ELR (cell line): ENCODE measurements at places on chromosomes 7 and 10.

GRCh38 chr7:33893377-33893776 is 12.0 kb upstream of the BMPER start:
- no peak for DNase-seq

DNA sequence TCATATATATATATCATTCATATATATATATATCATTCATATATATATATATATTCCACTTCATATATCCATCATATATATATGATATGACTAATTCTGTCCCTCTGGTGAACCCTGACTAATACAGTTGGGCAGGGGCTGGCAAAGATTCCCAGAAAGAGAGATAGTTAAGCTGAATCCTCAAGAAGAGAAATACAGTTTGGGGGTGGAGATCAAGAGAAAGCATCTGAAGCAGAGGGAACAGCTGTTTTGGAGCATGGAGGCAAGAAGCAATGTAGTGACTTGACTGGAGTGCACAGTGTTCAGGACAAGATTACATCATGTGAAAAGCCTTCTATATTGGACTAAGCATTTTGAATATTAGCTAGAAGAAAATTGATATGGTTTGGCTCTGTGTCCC is 540.7 kb downstream of the MAGI2 start:
- DNase-seq: peak; percentile 5

DNA sequence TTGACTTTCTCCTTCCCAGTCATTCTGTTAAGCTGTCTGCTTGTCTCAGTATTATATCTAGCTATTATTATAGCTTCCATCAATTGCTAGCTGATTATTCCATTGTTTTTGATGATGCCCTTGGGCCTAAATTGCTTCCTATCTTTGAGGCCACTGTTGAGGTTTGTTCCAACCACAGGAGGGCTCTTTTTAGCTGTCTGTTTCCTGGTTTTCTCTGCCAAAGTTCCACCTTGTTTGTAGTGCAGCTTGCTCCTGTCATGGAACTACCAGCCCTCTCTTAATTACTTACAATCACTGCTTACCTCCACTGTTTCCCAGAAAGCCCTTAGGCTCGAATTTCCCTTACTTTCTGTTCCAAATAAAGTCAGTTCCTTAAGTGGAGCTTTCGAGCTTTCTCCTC is 118.7 kb upstream of the SEC61G start:
- DNase-seq: peak; percentile 28

DNA sequence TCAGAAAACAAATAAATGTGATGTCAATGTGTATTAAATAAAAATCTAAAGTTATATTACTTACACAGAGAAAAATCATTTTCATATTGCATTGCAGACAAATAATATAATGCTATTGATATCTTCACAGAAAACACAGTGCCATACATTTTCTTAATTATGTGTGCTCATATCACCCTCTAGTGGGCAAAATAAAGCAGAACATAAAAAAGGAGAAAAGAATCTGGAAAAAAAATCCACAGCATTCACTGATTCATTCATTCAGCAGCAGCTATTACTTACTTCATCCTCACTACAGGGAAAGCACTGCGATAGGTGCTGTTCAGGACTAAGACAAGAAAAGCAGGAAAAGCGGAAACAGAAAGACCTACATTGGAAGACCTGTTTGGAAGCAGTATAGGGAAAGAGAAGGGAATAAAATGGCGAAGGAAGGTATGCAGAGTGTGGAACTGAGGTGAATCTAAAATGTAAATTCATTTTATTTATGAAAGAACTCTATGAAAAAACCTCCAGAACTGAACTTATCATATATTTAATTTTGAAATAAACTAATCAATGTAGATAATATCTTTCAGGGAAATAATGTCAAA is 73.2 kb downstream of the POT1 start:
- DNase-seq: peak; percentile 57

- no peak for DNase-seq
Observed at GRCh38 chr7:50508471-50508943, 56.7 kb downstream of the DDC start.
